Body of pancreas (tissue), 4 donors: ENCODE measurements at places on chromosomes 2 and 18.

DNA sequence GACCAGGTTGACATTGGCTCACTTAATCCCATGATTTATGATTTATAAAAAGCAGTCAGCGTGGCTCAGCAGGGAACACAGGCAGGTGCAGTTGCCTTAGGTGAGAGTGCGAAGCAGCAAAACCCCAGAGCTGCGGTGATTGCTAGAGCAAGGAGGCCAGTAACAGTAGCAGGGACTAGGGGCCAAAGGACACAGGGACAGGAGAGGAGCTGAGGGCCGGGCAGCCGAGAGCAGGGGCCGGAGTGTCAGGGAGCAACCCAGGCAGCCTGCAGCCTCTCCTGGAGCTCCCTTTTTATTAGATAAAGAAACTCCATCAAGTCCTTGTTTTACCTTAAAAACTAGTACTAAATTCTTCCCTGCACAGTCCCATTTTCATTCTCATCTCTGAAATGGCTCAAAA lies 4.3 kb downstream of the MC2R start:
- no peak for DNase-seq

GRCh38 chr2:9302755-9303154 lies 96.1 kb downstream of the ASAP2 start:
- DNase-seq: no peak

DNA sequence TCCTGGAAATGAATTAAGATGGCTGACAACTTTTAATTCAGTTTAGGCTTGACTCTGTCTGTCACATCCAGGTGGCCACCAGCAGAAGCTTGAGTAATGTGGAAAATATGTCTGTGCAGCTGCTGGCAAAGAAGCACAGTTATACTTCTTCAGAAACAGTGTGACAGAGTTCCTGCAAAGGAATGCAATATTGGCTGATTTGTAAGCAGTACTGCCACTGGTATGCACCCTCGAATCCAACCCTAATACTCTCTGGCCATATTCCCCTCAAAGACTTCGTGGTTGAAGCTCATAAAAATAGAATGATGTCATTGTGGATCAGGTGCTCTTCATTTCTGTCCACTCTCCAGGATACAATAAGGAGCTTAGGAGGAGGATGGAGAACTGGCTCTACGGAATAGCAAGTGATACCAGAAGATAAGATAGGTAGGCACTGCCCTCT lies 86.2 kb downstream of the METTL8 start:
- DNase-seq: peak; percentile 3

- DNase-seq: no peak
Measured at GRCh38 chr2:86195808-86196387, 636 bp upstream of the IMMT start.

DNA sequence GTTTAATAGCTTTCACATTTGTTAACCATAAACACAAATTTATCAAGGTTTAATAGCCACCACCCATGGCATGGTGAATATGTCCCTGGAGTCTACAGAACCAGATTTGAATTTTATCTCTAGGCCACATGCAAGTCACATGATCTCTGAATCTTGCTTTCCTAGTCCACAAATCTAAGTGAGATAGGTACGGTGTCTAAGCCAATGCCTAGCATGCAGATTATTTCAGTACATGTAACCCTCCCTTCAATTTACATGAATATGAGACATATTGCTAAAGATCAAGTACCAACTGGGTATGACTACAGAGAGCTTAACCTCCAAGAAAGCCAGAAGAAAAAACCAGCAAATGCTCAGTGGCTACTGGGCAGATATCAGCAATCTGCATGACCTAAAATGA lies 10.0 kb downstream of the ZNF24 start:
- DNase-seq: no peak

DNA sequence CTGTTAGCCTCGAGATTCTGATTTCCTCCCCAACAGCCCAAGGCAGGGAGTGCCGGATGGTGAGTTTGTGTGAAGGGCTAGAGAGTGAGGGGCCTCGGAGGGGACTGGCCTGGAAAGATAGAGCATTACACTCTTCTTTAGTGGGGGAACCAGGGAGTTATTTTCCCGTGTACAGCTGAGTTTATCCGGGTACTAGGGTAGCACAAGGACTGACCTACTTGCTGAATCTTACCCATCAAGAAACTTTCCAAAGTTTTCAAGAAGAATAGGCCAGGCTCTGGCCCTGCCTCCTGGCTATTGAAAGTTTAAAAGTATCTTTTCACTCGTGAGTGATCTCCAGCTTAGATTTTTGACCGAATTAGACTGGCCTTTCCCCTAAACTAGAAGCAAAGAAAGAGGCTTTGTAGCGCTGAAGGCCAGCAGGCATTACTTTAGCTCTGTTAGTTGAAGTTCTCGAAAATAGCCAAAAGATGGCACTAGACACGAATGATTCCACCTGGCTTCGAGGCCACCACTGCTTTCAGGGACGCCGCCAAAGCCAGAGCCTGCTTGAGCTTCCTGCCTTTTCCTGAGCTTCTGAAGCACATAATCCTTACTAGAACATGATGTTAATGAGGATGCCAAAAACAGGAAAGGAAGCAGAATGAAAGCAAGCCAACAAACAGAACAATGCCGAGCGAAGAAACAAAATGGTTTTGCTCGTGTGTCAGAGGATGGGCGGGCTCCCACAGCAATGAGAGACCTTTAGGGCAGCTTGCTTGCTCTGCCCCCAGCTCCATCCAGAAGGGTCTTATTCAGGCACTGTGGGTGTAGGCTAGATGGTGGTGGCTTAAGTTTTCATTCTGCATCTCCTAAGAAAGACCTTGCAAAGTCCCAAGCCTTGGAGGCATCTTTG lies 55.8 kb downstream of the TSN start:
- peak; percentile 61 for DNase-seq

- DNase-seq: peak; percentile 66
Measured at GRCh38 chr2:120735746-120736170, at the start of gene GLI2. Gene GLI2, plus strand, starts transcription at chr2:120735868. Its CDS starts 61,453 bp downstream, at chr2:120797321.

DNA sequence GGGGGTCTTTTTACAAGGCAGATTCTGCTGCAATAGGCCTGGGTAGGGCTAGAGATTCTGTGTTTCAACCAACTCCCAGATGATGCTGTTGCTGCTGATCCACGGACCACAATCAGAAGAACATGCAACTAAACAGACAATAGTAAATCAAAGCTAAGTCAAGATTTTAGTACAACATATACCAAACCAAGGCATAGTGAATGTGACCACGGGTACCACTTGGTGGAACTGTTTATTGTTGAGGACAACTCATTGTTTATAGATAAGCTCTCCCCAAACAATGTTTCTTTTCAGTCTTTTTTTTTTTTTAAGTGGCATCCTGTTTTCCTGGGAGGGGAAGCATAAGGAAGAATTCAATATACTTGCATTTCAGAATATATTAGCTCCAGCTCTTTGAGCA lies 36.0 kb upstream of the DARS1 start:
- no peak for DNase-seq
